GM12864 (cell line): ENCODE measurements at places on chromosomes 1 and 21.
A peak's percentile ranks its signal among the peaks of the same experiment; 100 is the strongest.

DNA sequence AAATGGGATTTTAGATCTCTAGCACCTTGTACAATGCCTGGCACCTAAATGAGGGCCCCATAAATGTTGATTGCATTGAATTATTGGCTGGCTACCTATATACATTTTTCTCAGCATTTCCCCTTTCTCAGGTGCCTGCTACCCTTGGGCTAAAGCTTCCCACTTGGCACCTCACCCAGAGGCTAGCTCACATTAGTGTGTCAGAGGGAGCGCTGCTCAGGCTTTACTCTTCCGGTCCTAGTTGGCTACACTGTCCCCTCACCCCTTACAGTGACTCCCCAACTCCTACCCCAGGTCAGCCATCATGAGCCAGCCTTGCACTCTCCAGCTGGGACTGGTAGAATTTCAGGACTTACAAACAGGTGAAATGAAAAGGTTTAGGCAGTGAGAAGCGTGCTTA, 9.5 kb downstream of the TRAF5 start:
- no peak for DNase-seq

DNA sequence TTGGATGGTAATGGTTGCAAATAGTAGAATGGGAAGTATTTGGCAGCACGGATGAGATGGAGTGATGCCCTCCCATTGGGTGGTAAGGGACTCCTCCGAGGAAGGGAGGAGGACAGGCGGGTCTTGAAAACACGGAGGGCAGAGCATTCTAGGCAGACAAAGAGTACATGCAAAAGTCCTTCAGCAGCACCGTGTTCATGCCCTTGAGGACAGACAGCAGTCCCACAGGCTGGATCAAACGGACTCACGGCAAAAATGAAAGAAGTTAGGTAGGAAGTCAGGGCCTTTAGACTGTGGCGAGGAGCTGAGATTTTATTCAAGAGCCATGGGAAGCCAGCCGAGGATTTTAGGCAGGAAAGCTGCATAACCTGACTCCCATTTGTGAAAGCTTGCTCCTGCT, 253.9 kb downstream of the RHOU start:
- no peak for DNase-seq

GRCh38 chr21:41433566-41433965, 7.5 kb downstream of the MX1 start:
- no peak for DNase-seq

DNA sequence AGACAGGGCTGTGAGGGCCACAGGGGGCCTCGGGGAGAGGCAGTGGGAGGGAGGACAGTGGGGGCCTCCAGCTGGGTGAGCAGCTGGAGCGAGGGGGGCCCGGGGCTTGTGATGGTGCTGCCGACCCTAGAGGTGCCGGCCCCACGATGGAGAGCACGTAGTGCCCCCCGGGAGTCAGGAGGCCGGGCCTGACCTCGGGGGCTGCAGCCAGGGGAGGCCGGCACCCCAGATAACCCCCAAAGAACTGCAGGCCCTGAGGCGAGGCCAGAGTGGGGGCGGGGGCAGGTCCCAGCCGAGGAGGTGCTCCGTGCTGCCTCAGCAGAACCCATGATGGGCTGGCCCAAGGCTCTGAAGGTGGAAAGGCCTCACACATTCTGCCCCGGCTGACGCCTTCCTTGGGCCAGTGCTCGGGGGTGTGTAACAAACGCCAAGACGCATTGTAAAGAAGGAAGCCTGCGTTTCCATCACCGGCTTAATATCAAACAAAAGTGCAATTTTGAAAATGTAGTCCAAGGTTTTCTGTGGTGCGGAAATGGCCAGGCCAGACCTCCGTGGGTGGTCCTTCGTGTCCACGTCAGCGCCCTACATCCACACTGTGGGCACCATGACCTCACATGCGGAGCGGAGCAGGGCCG, 55.2 kb downstream of the COL6A1 start:
- no peak for DNase-seq

DNA sequence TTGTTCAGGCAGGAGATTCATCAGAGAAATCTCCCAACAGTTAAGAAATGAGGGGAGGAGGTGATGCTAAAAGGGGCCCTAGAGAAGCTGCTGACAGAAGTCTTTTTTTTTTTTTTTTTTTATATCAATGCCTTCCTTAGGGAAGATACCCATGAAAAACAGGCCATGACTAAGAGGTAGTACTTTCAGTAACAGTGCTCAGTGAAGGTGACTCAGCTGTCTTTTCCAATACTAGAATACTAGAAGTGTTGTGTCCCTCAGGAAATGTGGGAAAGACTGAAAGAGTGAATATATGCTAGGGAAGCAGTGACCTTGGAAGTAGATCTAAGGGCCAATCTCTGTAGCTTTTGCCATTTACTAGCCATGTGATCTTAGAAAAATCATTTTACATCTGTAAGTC, 52.4 kb upstream of the SLFNL1 start:
- DNase-seq: no peak

GRCh38 chr1:36773827-36774541, 260.3 kb downstream of the GRIK3 start:
- DNase-seq: no peak

- no peak for DNase-seq
Measured at GRCh38 chr1:21666576-21667320, 2.4 kb downstream of the RAP1GAP start.

DNA sequence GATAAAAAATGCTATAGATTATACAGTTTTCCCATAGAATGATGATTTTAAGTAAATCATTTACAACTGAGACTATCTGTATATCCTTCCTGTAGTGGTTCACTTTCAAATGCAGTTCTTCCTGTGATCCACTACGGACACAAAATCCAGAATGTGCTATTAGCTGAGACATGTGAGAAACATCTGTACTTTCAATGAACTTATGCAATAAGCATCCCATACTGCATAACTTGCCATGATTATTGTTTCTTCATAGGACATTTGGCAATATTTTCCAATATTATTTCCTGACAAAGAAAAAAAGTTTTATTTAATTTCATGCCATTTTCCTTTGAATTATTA, 83.5 kb upstream of the PRDX6 start:
- no peak for DNase-seq

- DNase-seq: no peak
Measured at GRCh38 chr21:34881839-34882371, 167.2 kb downstream of the RUNX1 start.

GRCh38 chr1:177274687-177275211, 104.0 kb downstream of the BRINP2 start:
- DNase-seq: no peak

- DNase-seq: no peak
Measured at GRCh38 chr1:228093050-228093906, 9.8 kb downstream of the C1orf35 start.

DNA sequence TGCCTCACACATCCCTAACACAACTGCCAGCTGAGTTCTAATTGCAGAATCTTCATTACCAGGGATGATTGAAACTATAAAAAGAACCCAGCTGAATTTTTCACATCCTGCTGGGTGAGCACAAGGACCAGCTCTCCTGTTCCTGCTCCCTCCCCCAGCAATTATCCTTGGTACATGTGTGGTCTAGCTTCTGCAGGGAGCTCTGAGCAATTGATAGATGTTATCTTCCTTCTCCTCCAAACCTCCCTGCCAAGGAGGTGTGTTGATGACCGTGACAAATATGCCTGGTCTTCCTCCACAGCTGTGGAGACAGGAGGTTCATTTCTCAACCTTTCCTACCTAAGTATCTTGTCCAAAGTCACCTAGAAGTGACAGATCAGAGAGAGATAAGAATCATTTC, 65.3 kb upstream of the MAN1A2 start:
- no peak for DNase-seq

GRCh38 chr1:198597690-198598430, 41.0 kb upstream of the PTPRC start:
- no peak for DNase-seq

GRCh38 chr1:167542109-167543032, 11.2 kb downstream of the CREG1 start:
- DNase-seq: no peak

GRCh38 chr1:179910934-179911333, 28.8 kb downstream of the TOR1AIP1 start:
- no peak for DNase-seq

- DNase-seq: no peak
Measured at GRCh38 chr1:83698644-83699043, 300.3 kb downstream of the TTLL7 start.

DNA sequence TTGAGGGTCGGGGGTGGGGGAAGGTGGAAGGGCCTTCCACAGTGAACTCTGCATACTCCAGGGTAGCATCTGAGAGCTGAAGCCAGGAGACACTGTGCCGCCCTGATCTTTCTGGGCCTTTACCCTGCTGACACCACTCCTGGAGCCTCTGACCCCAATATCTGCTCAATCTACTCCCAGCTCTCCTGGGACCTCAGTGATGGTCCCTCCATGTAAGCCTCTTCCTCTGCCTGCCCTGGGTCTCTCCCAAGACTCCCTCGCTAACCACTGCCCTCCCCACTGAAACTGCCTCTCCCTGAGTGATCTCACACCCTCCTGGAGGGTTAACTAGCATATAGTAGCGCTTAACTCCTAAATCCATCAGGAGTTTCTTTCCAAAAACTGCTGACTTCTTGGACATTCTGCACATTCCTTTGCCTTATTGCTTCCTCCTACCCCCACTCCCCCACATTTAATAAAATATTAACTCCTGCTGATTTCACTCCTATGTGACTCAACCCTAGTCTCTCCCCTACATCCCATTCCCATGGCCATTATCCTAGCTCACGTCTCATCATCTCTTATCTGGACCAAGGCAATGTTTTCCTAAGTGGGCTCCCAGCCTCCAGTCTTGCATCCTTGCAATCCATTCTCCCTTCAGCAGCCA, 145.6 kb downstream of the HMGB4 start:
- DNase-seq: no peak

- DNase-seq: no peak
Measured at GRCh38 chr1:244836584-244836983, 1.1 kb downstream of the COX20 start.

- no peak for DNase-seq
Measured at GRCh38 chr1:114510274-114511031, 550 bp downstream of the TRIM33 start.

DNA sequence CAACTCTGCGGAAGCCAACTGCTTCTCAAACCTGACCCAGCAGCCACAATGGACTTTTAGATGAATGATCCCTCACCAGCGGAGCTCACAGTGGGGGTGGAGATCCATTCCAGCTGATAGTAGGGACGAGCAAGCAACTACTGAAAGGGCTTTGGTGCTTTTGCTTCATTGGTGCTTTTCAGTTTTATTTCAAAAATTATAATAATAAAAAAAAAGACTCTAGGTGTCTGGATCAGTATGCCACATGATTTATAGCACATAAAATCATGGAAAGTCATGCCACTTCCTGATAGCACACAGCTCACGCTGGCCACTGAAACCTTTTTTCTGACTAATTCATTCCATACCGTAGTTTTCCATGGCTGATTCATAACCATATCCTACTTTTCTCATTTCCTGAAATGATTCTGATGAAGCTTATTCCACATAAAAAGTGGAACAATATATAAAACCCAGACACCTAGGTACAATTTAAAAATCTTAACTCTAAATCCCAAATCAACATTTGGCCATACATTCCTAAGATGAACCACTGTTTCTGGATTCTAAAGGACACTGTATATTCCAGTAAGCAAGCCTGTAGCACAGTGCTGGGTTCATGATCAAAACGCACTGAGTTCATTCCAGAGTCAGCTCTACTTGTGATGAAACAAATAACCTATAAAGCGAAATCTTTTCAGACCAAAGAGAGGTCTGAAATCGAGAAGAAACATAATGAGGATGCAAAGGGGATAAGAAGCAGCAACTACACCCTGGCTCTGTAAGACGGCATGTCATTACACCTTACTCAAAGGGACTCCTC, 41.3 kb upstream of the KCNE1 start:
- DNase-seq: no peak

GRCh38 chr1:204478172-204478899, 16.3 kb downstream of the PIK3C2B start:
- DNase-seq: no peak

- no peak for DNase-seq
Measured at GRCh38 chr1:109804660-109805059, 40.9 kb upstream of the EPS8L3 start.

GRCh38 chr1:234731569-234732085, 121.6 kb upstream of the IRF2BP2 start:
- peak; percentile 13 for DNase-seq

DNA sequence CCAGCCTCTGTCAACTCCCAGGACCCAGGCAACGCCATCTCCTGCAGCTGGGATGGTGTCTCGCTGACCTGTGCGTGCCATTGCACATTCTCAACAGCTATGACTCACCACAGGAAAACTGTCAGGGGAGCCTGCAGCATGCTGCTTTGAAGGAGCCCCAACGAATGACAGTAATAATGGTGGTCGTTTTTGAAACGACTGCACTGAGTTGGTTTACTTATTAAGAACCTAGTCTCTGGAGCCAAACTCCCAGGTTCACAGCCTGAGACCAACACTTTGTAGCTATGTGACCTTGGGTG, 21.6 kb downstream of the TCEA3 start:
- no peak for DNase-seq

- no peak for DNase-seq
Measured at GRCh38 chr1:56137521-56138505, 441.6 kb downstream of the PLPP3 start.

GRCh38 chr1:21435646-21436487, 4.1 kb upstream of the NBPF3 start:
- no peak for DNase-seq

DNA sequence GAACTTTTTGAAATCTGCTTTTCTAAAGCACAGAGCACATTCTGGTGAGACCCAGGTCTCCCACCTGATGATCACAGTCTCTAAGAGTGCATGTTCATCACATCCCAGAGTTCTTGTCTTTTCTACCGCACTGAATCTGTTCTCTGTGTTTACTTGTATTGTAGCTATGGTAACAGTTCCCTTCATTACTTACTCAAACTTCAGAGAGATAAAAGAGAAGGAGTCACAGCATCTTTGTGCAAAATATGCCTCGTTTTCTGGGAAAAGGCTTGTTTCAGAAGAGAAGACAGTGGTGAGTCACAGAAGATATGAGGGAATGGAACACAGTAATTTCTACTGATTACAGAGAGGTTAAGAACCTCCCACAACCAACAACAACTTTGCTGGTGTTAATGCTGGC, 580.6 kb downstream of the PLA2G4A start:
- DNase-seq: no peak

DNA sequence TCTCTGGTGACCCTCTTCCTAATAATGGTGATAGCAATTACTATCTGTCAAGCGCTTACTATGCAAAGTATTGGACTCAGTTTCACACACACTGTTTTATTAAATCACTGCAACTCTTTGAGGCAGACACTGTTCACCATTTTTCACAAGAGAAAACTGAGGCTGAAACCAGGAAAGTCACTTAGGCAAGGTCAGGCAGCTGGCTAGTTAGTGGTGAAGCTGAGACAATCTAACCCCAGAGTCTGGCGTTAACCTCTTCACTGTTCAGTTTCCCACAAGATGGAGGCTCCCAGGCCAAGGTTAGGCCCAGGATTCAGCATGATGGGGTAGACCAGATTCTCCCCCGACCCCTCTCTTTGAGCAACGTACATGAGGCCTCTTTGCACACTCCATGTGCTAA, 4.8 kb upstream of the GJA8 start:
- DNase-seq: no peak

DNA sequence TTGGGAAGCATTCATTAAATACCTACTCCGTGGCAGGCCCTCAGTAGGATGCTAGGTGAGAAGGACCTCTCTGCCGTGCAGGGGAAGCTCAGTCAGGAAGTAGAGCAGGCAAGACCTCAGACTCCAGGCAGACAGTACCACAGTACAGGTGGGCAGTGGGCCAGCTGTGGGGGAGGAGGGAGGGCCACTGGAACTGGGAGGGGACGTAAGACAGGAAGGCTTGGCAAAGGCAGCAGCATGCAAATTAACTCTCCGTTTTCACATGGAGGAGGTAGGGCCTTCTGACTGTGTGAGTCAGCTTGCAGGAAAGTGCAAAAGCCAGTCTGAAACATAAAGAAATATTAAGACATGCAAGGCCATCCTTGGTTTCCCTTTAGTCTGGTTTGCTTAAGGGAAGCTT, 157.7 kb downstream of the TRIM33 start:
- DNase-seq: peak; percentile 10
